ENCODE measurements at places on chromosomes 2 and 18.

GRCh38 chr2:38788306-38788705, 10.3 kb downstream of the GEMIN6 start:
- no peak for DNase-seq

DNA sequence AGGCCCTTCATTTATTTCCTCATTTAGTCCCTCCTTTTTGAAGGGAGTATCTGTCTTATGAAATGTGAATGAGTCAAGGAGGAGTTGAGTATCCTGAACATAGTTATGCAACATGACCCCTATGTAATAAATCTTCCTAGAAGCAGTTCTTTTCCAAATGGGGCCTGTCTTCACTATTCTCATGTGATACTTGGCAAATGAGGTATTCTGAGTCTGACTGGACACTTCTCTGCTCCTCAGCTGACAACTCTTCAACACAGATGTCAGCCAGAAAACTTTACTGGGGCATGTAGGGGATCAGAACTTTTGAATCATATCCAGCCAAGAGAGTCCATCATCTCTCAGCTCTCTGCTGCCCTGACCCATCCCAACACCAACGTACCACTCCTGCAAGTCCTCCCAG, 291.6 kb downstream of the ZNF385B start:
- peak; percentile 95 for DNase-seq

GRCh38 chr2:159204381-159205144, 81.9 kb downstream of the WDSUB1 start:
- no peak for DNase-seq

- peak; percentile 11 for DNase-seq
Observed at GRCh38 chr2:137467246-137467862, 496.9 kb upstream of the HNMT start.

- DNase-seq = no peak
Observed at GRCh38 chr2:96393989-96394761, 58.6 kb downstream of the NCAPH start.

DNA sequence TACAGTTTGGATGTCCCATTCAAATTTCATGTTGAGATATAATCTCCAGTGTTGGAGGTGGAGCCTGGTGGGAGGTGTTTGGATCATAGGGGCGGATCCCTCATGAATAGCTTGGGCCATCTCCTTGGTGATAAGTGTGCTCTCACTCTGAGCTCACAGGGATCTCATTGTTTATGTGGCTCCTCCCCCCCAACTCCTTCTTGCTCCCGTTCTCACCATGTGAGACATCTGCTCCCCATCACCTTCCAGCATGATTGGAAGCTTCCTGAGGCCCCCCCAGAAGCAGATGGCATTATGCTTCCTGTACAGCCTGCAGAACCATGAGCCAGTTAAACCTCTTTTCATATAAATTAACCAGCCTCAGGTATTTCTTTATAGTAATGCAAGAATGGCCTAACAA, 3.0 kb upstream of the INPP1 start:
- no peak for DNase-seq

GRCh38 chr2:133171393-133172004, 396.8 kb downstream of the NCKAP5 start:
- peak; percentile 47 for DNase-seq

- DNase-seq = no peak
Observed at GRCh38 chr18:43777636-43778304, 500.5 kb upstream of the SYT4 start.

GRCh38 chr2:216770050-216770449, 74.7 kb upstream of the IGFBP5 start:
- no peak for DNase-seq

GRCh38 chr2:134647607-134648256, 71.1 kb downstream of the TMEM163 start:
- DNase-seq = no peak

DNA sequence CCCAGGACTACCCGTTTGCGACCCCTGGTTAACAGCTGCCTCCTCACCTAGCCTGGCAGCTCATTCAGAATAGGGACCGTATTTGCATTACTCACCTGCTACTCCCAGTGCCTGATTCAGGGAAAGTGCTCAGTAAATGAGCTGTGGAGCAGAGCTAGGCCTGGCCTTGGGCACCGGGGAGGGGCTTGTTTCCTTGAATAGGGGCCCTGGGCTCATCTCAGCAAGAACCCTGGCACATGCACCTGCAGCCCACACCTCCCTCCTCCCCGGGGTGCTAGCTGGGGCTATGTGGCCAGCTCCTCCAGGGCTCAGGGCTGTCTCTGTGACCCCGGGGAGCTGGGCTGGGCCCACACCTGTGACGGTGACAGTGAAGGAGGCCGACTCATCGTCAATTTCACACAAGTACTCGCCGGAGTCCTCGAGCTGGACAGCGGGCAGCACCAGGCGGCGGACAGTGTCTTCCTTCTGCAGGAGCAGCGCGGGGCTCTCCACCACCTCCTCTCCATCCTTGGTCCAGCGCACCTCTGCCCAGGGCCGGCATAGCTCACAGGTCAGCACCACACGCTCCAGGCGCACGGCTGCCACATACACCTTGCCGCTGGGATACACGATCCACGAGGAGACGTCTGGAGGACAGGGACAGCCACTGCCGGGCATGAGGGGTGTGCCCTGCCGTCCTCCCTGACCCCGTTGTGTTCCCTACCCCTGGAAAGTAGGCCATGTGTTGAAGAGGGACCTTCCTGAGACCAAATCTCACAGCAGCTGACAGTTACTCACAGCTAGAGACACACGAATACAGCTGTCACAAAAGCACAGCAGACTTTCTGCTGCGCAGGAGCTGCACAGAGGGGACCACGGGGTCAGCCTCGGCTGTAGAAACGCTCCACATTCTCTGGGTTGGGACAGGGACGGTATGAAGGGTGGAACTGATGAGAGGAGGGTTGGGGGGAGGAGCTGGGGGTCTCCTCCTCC, 9.0 kb downstream of the OBSL1 start:
- no peak for DNase-seq

GRCh38 chr2:85804583-85804982, 50.8 kb downstream of the ATOH8 start:
- DNase-seq = no peak

DNA sequence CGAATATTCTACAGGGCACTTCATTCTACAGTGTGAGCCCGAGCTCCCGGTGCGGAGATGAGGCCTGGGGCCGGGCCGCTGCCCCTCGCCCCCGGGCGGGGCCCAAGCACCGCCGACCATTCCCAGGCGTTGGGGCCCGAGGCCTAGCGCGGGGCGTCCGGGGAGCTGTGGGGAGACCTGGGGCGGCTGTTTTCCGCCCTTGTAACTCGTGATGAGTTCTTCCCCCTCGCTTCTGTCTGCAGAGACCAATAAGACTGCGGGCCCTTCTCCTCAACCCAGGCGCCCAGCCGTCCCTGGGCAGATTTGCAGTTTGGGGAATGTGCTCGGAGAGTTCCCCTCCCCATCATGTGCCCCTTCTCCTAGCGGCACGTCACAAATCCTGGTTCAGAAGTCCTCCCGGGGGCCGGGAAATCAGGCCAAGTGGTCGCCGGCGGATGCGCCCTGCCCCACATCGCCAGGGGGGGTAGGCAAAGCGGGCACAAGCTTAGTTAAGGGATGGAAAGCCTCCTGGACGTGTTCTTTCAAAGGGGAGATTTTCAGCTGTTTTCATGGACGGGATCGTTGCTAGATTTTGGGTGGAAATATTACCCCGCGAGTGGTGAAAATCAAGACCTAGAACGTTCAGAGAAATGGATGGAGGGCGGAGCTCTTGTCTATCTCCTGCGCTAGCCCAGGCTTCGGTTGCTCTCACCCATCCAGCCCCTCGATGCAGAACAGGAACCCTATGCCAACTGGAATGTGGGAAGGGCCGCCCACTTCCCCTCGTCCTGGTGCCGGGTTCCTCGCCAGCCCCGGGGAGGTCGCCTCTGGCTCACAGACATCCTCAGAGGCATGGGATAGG, 18.8 kb upstream of the HAAO start:
- no peak for DNase-seq

- no peak for DNase-seq
Observed at GRCh38 chr2:178628605-178629004, 148.3 kb downstream of the PLEKHA3 start.

DNA sequence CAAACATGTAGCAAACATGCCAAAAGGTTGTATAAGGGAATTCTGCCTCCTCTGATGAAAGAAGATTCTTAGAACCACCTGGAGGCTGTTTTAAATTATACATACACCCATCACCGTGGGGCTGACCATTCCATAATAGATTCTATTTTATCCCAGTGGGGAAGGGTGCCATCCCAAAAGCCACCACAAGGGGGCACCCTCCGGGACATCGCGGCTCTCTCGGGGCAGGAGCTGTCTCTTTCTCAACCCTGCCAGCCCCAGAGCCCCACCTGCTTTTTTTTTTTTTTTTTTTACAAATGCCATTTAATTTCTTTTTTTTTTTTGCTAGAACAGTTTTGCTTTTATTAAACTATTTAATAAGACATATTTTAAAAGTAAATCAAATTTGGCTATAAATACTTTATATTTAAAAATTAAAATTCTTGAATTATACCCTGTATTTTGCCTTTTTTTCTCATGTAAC, 8.6 kb upstream of the MTCL1 start:
- DNase-seq = peak; percentile 39

GRCh38 chr2:147550995-147551731, 293.7 kb upstream of the ACVR2A start:
- DNase-seq = no peak

- no peak for DNase-seq
Observed at GRCh38 chr2:124308319-124309062, 283.4 kb downstream of the CNTNAP5 start.

DNA sequence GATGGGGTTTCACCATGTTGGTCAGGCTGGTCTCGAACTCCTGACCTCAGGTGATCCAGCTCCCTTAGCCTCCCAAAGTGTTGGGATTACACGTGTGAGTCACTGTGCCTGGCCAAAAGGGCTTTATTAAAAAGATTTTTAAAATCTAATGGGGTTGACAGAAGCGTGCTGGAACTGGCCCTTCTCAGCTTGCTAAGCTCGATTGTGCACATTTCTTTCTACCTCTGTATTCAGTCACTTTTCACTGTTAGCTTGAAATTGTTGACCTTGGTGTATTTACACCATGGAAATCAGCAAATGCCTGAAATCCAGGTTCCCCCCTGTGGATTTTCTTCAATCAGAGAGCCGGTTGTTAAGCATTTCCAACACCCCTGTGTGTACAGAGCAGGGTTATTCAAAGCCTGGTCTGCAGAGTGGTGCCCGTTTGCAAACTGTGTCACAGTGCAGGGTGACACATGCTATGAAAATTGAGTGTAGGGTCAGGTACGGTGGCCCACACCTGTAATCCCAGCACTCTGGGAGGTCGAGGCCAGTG, 140.2 kb downstream of the TGIF1 start:
- no peak for DNase-seq

GRCh38 chr2:197657562-197657961, 17.8 kb downstream of the RFTN2 start:
- DNase-seq = no peak

DNA sequence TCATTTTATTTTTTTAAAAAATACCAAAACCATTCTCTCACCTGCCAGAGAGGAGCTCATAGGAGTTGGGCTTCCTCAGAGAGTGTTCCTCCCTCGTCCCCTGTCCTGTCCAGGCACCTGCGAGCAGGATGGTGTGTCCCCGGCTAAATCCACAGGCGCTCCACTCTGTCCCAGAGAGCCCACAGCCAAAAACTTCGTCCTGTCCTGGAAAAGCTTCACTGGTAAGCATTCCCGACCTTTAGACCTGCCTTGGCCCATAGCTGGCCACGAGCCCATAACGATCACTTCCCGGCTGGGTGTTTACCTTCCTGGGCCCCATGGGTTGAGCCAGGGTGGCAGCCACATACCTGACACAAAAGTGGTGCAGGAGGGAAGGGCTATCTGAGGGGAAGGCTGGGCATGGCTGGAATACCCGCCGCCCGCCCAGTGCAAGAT, at the start of gene NGEF:
Gene NGEF (minus strand): TSS at position 230 of the 435 bp plus-strand sequence. CDS start 38,366 bp downstream, outside the sequence.
- no peak for DNase-seq

- DNase-seq = no peak
Observed at GRCh38 chr18:63155910-63156773, 163.4 kb downstream of the BCL2 start.

GRCh38 chr2:62824388-62824787, 118.9 kb downstream of the EHBP1 start:
- no peak for DNase-seq

DNA sequence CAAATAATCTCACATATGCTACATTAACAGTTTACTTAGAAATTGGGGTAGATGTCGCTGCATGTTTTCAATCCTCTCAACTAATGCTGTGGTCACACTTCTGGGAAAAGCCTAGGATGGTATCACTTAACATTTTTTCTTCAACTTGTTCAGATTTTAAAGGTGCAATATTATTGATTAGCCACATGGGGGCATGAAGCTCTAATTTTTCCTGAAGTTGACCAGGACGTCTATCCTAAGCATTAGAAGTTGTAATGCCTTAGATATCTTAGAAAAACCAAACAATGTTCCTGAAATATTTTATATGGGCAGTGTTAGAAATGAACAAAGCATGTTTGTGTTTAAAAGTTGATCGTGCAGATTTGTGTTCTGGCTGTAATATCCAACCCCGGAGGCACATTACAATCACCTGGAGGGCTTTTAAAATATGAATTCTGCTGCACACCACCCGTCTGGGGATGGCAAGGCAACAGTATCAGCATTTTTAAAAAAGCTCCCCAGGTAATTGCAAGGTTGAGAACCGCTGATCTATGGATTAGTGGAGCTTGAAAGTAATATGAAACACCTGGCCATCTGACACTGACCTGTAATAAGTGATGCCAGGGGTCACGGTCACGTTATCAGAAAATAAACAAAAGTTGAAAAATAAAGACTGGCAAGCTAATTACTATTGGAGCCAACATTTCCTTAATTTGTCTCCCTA, 100.5 kb upstream of the LMAN1 start:
- peak; percentile 36 for DNase-seq

DNA sequence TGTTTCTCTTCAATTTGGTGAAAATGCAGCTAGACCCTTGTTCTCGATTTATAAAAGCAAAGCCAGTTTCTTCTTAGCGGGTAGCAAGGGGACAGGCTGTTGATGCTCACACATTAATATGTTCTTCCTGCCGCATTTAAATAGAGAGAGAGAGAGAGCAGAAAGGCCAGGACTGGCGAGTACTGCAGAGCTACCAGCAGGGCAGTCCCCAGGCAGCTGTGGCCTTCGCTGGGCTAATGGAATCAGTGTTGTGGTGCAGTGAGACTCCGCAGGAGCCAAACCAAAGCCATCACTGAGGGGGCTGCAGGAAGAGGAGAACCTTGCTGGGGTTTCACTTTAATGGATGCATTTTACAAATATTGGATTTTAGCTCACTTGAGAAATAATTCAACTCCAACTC, 223.6 kb downstream of the ACTR3 start:
- DNase-seq = no peak

DNA sequence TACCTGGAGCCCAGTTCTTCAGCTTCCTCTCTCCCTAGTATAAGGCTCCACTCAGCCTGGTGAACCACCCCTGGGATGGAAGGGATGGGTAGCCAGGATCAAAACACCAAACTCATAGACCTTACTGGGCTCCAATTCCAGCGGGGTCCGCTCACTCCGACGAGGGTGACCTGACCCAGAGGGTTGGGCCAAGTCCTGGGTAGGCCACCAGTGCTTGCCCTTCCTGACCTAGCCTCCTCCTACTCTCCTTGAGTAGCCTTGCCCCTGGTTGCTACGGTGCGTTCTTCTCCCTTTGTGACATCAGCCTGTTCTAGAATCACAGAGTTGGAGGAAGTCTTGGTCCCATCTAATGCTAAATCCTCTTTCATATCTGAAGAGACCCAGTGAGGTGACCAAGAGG, 537 bp upstream of the STAT4 start:
- no peak for DNase-seq
